Stimulated activated CD8-positive, alpha-beta memory T cell treated with anti-CD3 and anti-CD28 coated beads, Interleukin-4, amount 100 ng/mL, for 24 hours (primary cell): ENCODE measurements at places on chromosomes 7 and 10.

DNA sequence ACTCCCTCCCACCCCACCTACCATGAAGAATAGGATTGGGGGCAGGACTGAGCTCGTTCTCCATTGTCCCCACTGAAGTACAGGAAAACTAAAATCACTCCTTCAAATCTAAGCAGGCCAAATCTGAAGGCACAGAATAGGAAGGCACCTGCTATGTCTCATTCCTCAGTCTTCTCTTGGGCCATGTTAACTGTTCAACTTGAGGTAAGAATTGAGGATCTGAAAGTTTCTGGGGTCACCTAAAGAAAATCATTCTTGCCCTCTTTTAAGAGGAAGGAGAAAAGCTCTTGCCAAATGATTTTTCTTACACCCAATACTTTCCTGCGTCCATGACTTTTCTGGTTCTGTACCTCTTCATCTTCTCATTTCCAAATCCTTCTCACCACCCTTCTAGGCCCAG is 4.9 kb downstream of the CPN1 start:
- no peak for DNase-seq

DNA sequence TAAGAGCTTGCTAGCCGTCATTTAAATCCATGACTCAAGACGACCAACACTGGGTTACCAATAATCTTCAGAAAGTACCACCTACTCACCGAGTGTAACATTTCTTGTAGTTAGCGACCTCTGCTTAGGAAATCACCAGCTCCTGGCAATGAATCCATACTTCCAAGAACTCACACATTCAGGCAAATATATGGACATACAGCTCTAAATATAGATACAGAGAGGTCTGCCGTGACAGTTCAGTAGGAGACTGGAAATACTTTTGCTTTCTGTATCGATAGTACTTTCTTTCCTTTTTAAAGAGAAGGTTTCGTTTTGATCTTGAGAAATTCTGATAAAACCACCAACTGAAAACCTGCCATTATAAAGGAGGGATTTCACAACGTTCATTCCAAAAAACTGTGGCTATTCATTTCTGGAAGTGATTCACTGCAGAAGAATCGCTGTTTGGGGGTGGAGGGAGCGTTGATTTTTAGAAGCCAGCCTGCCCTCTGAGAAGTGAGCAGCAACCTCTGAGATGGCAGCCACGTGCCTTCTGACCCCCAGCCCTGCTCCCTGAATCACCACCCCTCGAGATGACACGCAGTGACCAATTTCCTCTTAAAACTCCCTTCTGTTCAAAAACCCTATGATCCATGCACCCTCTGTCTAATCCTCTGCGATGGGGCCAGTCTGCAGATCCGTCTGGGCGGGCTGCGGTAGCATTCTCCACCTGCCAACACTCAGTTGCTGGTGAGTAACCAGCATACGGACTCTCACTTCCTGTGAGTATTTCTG is 179.0 kb upstream of the KLF14 start:
- DNase-seq, result peak; percentile 74

DNA sequence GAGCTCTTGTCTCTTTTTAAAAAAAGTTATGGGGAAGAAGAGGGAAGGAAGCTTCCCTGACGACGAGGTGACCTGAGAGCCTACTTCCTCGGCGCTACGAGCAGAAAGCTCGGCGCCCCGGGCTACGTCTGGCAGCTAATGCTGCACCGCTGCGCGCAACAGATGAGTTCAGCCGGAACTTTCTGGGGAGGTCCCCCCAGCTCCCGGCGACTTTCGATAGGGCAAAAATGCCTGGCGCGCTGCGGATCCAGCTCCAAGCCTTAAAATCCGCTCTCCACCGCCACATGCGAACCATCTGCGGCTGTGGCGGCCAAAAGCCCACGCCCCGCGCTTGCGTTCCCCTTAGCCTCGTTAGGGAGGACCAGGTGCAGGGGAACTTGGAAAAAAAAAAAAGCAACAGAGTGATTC is 621 bp downstream of the P4HA1 start:
- peak; percentile 55 for DNase-seq

DNA sequence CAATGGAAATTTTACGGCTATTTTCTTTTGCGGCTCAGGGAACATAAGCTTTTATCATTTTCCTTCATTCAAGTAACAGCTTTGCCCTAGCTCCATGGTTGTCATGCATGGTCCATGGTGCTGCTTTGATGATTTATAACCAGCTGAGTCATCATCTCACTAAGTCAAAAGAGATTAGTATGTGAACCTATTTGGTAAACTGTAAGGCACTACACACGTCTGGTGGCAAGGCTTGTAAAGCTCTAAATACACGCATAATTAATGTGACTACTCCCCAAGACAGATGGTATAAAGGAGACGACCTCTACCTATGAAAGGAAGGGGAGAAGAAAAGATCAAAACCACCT is 340.2 kb downstream of the KCNMA1 start:
- DNase-seq, result no peak

DNA sequence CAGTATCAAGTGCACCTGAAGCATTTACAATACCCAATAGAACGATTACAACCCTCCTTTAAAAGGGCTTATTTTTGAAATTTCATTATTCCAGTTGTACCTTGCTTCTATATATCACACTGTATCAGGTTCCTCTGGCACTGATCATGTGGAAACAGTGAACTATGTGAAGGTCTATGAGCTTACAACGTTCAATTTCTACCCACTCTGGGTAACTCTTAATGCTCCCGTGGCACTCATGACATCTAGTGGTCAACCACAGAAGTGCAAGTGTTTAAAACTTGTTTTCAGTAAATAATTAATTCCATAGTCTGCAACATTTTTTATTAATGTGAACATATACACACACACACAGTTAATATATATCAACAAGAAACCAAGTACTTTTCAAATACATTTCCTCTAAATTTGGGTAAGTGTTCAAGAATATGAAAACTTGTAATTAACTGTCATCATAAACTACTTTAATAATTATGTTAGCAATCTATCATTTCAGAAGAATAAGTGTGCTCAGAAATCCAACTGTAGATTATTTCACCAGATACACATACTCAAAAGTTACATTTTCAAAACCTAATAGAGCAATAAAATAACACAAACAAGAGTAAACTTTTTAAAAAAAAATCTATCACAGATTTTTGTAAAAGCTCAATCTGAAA is 61.0 kb downstream of the MPP7 start:
- no peak for DNase-seq

DNA sequence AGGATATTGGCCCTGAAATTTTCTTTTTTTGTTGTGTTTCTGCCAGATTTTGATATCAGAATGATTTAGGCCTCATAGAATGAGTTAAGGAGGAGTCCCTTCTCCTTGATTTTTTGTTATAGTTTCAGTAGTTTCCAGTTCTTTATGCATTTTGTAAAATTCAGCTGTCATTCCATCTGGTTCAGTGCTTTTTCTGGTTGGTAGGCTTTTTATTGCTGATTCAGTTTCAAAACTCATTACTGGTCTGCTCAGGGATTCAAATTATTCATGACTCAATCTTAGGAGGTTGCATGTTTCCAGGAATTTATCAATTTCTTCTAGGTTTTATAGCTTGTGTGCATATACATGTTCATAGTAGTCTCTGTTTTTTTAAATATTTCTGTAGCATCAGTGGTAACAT is 10.1 kb upstream of the TMEM196 start:
- no peak for DNase-seq

GRCh38 chr10:103792547-103792946 is 62.8 kb downstream of the SH3PXD2A start:
- DNase-seq, result no peak

GRCh38 chr10:24618401-24618800 is 105.3 kb downstream of the ARHGAP21 start:
- DNase-seq, result no peak

DNA sequence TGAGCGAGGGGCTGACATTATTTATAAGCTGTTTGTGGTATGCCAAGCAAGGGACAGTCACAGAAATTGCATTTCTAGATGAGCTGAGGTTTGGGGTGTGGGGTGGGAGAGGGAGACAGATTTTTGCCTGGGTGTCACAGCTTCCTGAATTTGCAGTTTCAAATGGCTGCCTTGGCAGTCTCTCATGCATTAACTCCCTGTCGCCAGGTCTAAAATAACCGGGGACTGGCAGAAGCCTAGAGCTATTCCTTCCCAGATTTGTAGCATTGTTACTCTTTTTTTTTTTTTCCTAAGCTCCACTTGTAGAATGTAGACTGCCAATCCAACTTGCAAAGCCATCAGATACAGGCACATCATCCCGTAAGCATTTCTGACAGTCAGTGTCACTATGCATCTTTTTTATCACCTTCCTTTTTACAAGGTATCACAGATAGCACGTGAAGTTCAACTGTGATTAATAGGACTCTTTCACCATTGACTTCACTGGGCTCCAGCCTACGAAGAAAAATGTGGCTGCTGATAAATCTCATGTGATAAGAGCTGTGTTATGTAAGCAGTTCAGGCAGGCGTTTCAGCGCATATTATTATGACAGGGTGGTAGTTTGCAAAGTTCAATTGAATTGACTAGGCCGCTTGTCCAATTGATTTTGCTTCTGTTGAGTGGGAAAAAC is 130.7 kb upstream of the CELF2 start:
- no peak for DNase-seq

GRCh38 chr7:141355032-141355431 is 196.2 kb upstream of the AGK start:
- no peak for DNase-seq

- DNase-seq, result no peak
Observed at GRCh38 chr7:157673573-157673972, 336.8 kb downstream of the DNAJB6 start.
